ENCODE measurements at places on chromosomes 1 and 21.

- DNase-seq, result no peak
These were observed 23.1 kb downstream of the TNN start for GRCh38 chr1:175090780-175091179.

DNA sequence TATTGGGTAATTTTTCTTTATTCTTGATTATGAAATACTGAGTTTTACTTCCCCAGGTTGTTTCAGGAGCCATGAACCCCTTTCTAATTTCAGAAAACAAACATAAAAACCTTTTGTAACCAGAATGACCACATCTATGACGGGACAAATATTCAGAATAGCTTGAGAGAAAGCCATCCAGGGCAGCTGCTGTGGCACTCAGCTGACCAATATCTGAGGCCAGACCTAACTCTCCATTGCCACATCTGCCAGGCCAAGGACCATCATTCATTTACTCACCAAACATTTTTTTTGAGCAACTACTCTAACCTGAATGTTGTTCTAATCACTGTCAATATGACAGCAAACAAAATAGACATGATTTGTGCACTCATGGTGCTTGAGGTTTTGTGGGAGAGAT is 608.3 kb upstream of the PKN2 start:
- no peak for DNase-seq

- no peak for DNase-seq
These were observed 3.9 kb downstream of the GALE start for GRCh38 chr1:23796466-23797271.

DNA sequence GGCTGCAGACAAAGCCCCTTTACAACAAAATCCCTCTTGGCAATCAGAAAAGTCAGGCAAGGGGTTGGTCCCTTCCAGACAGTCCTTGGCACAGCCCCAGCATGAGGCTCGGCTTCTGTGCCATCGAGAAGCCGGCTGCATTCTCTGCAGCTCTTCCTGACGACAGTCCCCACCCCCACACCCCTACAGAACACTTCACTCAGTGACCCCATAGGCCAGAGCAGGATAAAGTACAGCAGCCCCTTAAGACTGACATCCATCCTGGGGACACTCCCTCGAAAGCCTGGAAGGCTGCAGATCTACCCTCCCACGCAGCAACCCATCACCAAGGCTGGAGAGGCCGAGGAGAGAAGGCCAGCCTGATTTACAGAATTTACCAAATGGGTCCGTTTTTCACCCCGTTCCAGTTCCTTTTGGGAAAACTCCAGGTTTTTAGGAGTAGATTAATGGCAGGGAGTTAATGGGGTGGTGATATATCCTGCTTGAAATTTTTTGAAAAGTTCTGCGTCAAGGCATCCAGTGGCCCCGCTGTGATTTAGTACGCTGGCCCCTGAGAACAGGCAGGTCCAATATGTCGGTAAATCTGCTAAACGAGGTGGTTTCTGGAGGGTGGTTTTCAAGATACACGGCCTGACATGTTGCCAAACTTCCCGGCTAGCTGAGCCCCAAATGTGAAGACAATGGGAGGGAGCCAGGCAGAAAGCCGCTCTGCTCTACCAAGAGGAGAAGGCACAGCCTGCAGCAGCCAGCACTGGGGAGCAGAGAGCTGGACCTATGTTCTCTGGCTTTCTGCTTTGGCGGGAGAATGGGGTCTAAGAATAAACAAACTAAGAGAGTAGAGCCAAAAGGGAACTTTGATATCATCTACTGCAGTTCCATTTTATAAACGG is 81.7 kb downstream of the SSBP3 start:
- DNase-seq, result no peak

GRCh38 chr1:14780271-14780670 is 181.8 kb downstream of the KAZN start:
- no peak for DNase-seq

DNA sequence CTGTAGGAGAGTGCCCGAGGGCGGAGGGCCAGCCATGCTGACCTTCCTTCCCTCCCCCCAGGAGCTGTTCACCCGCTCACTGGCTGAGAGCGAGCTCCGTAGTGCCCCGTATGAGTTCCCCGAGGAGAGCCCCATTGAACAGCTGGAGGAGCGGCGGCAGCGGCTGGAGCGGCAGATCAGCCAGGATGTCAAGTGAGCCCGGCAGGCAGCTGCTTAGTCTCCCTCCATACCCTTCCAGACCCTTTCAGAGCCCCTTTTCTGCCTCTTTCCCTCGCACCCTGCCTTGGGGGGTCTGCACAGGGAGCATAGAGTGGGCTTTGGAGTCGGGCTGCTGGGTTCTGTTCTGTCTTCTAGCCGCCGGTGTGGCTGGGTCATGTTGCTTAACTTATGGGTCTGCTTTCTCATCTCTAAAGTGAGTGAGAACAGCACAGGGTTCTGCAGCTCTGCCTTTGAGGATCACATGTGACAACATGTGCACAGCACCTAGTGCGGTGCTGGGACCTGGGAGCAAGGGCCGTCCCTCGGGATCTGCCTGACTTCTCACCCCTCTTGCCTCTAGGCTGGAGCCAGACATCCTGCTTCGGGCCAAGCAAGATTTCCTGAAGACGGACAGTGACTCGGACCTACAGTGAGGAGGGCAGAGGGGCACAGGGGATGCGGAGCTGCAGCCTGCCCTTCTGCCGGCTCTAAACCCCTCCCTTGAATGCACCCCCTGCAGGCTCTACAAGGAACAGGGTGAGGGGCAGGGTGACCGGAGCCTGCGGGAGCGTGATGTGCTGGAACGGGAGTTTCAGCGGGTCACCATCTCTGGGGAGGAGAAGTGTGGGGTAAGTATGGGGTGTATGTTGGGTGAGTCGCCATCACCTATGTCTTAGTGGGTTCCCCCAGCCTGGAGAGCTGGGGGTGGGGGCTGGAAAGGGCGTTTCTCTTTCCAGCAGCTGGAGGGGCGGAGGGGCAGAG is 6.2 kb downstream of the AMPD2 start:
- DNase-seq, result no peak

- no peak for DNase-seq
These were observed 84.0 kb downstream of the CD247 start for GRCh38 chr1:167434306-167434705.

DNA sequence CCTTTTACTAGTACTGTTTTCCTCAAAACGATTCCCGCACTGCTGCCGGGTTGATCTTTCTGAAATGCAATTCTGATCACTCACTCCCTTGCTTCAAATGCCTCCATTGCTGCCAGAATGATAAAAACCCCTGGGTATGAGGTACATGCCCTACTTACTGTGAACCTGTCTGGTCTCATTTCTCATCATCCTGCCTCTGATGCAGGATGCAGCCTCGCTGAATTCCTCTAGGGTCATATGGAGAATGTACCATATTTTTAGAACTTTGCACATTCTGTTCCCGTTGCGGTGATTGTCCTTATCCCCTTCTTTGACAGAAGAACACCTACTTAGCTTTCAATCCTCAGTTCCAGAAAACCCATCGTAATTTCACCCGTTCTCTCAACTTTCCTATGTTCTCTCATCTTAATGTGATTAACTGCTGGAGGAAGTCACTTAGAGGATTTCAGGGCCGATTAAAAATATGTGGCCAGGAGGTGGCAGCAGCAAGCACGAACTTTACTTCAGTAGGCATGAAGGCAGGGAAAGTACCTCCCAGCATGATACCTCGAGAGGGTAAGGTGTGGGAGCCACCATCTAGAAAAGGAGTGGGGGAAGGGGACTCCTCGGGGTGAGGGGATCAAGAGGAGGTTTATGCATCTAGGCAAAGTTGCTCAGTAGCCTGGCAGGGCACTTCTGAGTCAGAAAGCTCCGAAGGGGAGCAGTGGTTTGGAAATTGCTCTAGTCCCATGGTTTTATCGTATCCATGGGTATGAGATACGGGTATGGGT is 361.5 kb upstream of the ZP4 start:
- no peak for DNase-seq

DNA sequence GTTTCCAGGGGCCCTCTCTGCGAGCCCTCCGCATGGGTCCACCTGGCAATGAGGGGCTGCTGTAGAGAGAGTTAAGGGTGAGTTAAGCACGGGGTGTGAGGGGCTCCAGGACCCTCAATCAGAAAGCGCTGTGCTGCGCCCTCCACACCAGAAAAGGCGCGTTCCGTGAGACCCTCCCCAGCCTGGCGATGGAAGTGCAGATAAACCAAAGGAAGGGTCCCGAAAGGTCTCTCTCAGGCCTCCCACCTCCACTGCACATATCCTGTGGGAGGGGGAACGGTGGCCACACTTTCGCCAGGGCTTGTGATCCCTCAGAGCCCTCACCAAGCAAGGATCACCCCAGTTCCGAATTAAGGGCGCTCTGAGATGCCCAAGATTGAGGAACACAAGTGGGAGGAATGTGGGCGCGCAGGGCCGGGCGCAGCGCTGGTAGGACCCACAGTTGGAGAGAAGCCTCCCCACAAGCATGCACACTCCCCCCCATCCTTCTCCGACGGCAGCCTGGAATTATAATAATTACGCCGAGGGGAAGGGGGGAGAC is 1.1 kb downstream of the WNT3A start:
- DNase-seq, result no peak

DNA sequence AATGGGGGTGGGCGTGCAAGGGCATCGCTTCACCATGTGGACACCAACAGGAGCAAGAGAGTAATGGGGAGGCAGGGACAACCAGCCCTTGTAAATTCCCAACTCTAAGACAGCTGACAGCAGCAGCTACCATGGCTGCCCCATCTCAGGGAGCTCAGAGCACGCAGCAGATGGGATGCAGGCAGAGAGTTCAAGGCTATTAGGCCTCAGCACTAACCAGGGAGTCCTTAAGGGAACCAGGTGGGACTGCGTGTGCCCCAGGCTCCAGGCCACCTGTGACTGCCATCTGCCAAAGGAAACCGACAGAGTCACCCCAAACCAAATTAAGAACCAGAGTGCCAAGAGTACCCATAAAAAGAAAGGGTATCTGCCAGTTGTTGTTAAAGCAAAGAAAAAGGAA is 33.7 kb upstream of the PRDM2 start:
- DNase-seq, result no peak

DNA sequence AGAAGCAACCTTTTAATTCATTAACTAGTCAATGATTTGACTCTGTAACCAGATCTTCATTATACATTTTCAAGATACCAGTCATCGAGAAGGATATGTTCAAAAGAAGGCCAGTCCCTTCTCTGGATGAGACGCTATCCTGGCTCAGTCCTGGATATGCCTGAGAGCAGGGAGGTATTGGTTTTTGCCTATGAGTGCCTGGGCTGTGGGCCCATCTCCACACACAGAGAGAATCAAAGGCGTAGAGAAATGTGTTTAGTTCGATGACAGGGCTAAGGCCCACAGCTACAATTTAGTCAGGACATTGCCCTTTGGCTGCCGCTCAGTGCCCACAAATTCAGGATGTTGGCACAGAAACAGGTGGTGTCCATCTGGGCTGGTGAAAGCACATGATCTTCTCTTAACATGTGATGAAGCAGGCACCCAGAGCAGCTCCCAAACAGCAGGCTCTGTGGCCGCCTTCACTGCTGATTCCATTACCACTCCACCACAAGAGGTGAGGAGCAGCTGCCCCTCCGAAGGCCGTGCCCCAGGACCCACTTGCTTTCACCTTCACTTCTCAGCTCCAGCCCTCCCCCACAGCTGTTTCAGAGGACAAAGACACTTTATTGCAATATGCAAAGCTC is 24.7 kb downstream of the ACKR1 start:
- DNase-seq, result no peak

- DNase-seq, result no peak
These were observed 25.4 kb downstream of the CFAP57 start for GRCh38 chr1:43197343-43198127.

DNA sequence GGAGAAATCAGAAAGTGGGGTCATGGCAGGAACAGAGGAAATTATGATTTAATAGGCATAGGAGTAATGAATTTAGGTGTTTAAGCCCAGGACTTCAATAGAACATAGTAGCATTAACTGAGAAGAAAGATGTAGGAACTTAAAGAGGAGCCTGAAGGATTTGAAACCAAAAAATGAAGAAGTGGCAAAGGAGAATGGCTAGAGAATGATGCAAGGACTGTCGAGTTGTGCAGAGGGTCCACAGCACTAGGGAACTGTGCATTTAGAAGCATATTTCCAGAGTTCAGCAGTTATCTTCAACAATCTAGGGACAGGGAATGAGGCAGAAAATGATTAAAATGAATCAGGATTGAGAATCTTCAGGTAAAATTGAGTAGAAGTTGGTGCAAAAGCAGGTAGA is 328.1 kb upstream of the LYPLAL1 start:
- DNase-seq, result no peak

- no peak for DNase-seq
These were observed 242.2 kb downstream of the PTPRC start for GRCh38 chr1:198880818-198881597.

- no peak for DNase-seq
These were observed 94.7 kb downstream of the LIPI start for GRCh38 chr21:14116080-14116481.

- DNase-seq, result no peak
These were observed 71.3 kb downstream of the MORN1 start for GRCh38 chr1:2320006-2320405.

DNA sequence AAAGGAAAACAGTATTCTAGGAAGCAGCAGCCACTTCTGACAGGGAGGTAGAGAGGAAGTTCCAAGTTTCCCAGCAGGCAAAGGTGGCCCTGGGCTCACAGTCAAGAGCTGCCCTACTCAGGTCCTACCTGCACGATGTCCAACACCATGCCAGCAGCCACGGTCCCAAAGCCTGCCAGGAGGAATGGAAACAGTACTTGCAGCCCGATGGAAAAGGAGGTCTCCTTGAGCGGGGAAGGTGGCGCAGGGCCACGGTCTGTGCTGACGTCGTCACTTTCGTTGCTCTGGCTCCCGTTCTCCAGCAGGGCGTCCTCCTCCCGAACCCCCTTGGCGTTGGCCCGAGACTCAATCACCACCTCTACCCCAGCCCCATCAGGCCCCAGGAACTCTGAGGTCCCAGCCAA is 3.1 kb downstream of the SLC41A1 start:
- DNase-seq, result no peak

GRCh38 chr1:222157612-222158011 is 390.3 kb downstream of the HHIPL2 start:
- DNase-seq, result no peak

DNA sequence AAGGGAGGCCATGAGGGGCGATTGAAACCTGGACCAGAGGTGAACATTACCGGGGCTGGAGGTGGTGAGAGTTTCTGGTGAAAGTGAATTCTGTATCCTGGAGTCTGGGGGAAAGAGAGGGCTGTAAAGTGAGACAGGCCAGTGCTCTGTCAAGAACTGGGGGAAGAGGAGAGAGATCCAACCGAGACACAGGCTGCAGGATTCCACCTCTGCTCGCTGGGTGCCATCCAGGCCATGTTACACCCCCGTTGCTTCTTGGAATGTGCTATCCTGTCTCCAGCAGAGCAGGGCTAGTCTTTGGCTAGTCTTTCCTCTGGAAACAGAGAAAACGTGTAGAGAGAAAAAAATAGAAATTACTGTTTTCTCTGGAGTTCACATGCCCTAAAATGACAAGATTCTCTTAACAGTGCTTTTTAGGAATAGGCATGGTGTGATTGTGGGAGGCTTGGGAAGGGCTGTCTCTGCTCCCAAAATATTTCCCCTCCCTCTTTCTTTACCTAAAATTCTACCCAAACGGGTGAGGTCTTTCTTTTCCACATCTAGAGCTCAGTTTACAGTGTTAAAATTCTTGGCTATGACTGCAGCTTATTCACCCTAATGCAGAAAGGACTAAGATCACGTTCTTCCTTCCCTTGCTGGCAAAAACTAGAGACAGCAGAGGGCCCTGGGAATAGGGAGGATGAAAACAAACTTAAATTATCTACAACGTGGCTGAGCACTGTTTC is 16.5 kb upstream of the OVAAL start:
- no peak for DNase-seq

All from central memory CD4-positive, alpha-beta T cell (primary cell).